ENCODE measurements at places on chromosomes 11 and 22.
A peak's percentile ranks its signal among the peaks of the same experiment; 100 is the strongest.

DNA sequence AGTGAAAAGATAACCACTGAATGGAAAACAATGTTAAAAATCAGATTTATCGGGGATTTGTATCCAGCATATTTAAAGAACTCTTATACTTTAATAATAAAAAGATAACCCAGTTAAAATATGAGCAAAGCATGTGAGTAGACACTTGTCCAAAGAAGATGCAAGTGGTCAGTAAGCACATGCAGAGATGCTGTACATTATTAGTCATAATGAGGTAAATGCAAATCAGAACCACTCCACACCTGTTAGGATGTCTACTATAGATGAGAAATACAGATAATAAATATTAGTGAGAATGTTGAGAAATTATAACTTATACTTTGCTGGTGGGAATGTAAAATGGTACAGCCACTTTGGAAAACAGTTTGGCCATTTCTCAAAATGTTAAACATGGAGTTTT, 28.0 kb downstream of the QSER1 start:
- no peak for DNase-seq

DNA sequence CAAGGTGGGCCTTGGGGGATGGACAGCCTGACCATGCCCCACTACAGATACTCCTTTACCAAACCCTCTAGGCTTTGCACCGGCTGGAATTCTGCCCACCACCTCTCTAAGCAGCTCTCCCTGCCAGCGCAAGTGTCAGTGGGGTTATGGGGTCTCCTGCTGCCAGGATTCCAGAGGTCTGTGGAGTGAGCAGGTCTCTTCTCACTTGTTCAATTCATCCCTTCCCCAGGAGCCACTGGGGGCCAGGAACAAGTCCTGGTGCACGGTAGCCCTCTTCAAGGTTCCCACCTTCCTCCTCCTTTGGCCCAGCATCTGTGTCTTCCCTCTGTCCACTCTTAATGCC, 30.5 kb downstream of the CCDC15 start:
- no peak for DNase-seq

DNA sequence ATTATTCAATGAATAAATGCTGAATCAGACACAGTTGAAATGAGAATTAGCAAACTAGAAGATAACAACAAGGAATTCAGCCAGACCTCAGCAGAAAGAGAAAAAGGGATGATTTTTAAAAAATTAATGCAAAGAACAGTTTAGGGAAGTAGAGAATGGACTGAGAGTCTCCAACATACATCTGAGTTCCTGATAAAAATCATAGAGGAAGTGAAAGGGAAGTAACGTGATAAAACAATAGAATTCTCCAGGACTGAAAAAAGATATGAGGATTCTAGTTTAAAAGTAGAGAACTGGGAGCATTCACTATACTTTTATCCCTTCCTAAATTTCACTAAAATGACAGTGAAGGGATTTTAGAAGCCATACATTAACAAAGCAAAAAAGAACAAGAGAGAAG, 592.0 kb downstream of the SOX6 start:
- DNase-seq = no peak

DNA sequence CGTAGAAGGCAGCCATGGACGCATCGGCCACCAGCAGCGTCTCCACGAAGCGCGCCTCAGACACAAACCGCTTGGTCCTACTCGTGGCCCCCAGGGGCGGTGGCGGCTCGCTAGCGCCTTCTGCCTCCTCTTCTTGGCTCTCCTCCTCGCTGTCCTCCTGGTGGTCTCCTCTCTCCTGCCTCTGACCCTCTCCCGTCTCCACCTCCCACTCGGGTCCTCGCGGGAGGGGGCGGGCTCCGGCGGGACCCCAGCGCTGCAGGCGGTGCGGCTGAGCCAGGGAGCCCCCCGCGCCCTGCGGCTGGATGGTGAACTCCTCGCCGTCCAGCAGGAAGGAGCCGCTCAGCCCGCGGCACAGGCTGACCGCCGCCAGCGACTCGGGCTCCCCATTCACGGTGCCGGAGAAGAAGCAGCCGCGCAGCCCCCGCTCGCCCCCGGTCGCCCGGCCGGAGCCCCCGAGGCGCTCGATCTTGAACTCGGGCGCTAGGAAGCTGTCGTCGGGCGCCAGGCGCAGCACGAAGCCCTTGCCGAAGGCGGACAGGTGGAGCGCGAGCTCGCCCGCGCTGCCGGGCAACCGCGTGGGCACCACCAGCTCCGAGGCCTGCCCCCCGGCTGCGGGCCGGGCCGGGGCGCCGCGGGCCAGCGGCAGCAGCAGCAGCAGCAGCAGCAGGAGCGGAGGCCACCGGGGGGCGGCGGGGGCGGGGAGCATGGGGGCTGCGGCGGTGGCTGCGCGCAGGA, 661 bp downstream of the ADAMTS8 start:
- DNase-seq = no peak

- no peak for DNase-seq
Measured at GRCh38 chr11:24543771-24544170, 46.9 kb downstream of the LUZP2 start.

DNA sequence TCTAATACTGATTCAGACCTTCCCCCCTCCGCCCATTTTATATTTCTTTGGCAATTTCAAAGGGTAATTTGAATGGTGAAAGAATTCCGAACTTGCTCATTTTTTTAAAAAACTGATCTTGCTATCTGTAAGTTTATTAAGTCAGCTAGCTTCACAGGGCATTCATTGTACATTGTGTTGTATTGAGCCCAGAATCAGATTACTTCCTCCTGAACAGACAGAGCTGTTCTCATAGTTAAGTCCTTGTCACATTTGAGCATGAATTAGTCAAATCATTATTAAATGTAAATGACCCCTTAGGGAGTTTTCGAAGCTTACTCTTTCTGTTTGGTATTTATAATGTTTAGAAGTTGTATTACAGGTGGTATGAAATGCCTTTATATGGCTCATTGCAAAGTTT, 34.4 kb downstream of the CYP2R1 start:
- DNase-seq = no peak

DNA sequence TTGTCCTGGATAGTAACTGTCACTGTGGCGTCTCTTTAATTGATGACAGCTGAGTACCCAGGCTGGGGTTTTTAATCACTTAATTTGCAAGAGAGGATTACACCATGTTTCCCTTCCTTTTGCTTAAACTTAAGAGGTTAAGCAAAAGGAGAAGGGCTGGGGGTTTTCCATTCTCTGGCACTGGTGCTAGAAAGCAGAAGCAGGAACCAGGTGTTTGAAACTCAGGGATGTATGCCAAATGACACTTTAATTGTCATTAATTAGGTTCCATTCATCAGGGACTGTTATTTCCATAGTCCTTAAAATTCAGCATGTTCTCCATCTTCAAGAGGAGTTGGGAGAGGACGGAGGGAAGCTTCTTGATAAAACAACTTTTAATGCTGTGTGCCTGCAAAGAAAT, 746.2 kb downstream of the NELL1 start:
- no peak for DNase-seq

DNA sequence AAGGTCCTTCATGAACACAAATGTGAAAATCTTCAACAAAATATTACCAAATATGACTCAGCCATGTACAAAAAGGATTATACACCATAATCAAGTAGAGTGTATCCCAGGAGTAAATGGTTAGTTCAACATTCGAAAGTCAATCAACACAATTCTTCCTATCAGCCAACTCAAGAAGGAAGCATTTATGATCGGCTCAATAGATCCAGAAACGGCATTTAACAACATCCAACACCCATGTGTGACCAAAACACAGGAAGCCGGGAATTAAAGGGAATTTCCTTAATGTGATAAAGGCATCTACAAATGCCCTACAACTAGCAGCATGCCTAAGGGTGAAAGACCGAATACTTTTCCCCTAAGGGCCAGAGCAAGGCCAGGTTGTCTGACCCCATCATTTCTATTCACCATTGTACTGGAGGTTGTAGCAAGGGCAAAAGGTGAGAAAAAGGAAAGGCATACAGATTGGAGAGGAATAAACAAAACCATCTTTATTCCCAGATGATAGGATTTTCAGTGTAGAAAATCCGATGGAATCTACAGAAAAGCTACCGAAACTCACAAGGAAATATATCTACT, 69.9 kb upstream of the CLDN5 start:
- DNase-seq = no peak

GRCh38 chr11:106186630-106187029, 109.2 kb downstream of the AASDHPPT start:
- DNase-seq = no peak

- no peak for DNase-seq
Measured at GRCh38 chr11:116207421-116208141, 565.2 kb downstream of the BUD13 start.

- no peak for DNase-seq
Measured at GRCh38 chr11:111562692-111563389, 22.3 kb downstream of the LAYN start.

DNA sequence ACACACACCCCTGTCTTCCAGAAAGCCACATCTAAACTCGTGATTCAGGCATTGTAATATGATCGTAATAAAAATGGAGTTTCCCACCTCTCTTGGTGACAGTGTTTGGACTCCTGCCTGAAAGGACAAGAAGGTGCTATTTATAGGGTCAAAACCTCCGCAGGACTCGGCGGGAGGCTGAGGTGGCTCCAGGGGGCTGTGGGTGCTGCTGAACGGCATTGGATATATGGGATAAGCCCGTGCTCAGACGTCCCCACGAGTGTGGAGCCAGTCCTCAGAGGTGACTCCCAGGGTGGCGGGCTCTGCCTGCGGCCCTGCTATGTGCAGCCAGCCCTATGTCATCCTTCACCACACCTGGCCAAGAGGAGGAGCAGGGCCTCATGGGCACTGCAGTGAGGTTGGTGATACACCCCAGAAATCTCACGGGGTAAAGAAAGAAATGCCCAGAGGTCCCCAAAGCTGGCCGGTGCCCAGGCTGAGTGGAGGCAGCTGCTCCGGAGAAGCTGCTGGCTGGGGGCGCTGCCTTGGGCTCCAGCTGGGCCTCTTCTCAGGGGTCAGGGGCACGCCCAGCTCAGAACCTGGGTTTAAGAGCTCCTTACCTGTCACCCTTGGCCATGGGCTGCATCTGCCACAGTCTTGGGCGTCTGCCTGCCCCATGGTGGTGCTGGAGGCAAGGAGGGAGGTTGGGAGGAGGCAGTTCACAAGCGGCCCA, 5.1 kb upstream of the OSBPL5 start:
- no peak for DNase-seq

DNA sequence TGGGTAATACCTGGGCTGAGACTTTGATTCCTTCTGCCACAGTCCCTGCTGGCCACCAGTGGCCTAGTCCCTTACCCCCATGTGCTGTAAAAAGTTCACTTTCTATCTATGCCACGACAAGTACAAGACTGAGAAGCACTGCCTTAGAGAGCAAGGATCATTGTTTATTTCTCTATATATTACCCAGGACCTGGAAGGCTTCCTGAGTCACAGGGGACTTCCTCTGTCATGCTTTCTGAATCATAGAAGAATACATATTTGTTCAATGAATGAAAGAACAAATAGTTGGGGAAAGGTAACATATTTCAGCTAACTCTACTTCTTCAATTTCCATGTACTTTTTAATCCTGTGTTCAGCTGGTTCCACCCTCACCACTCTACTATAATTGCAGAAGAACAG, 5.5 kb upstream of the SYT9 start:
- DNase-seq = no peak

- no peak for DNase-seq
Measured at GRCh38 chr11:59214141-59214893, 1.6 kb upstream of the MPEG1 start.

GRCh38 chr22:23675502-23676415, 15.1 kb upstream of the RGL4 start:
- DNase-seq = no peak

GRCh38 chr11:1852877-1853276, at the start of gene LSP1:
Gene LSP1 (plus strand): TSS chr11:1853084. CDS start chr11:1853145, 61 bp downstream.
- DNase-seq = peak; percentile 86

- no peak for DNase-seq
Measured at GRCh38 chr11:121004206-121004840, 19.6 kb upstream of the TBCEL start.
